ENCODE measurements at places on chromosomes 3 and 15. TPM values are rescaled to one million over a fixed set of nuclear protein-coding genes. Genes with fewer than 3 reads are reported as not detected.

The PLXNB1 gene
- 14.6 TPM for total RNA-seq

The KBTBD13 gene
- not detected for total RNA-seq

The PODXL2 gene
- total RNA-seq = 11.3 TPM

The CP gene
- 4.5 TPM for total RNA-seq

The GOLGA6B gene
- not detected for total RNA-seq

All from A549 treated with Mapracorat at 1 μM for 4 hours (cell line).